ENCODE measurements at places on chromosomes 13 and 19. TPM values are rescaled to one million over a fixed set of nuclear protein-coding genes. Genes with fewer than 3 reads are reported as not detected.

Gene ETFB
- total RNA-seq, result 497 TPM

Gene SCEL
- total RNA-seq, result not detected

Gene B3GNT8
- 8.3 TPM for total RNA-seq

Gene CCDC70
- total RNA-seq, result not detected
